Esophagus mucosa (tissue), 1 donor: ENCODE measurements at places on chromosomes 7 and 10. TPM values are rescaled to one million over a fixed set of nuclear protein-coding genes. Genes with fewer than 3 reads are reported as not detected.

GRCh38 chr7:33558549-33559323 is 346.6 kb upstream of the BMPER start:
- ATAC-seq = no peak

DNA sequence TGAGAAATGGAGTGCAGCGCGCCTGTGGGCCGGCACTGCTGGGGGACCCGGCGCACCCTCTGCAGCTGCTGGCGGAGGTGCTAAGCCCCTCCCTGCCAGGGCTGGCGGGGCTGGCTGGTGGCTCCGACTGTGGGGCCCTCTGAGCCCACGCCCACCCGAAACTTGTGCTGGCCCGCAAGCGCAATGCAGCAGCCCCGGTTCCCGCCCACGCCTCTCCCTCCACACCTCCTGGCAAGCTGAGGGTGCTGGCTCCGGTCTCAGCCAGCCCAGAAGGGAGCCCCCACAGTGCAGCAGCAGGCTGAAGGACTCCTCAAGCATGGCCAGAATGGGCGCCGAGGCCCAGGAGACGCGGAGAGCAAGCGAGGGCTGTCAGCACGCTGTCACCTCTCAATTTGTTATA is 1063.0 kb upstream of the AUTS2 start:
- ATAC-seq = no peak

Gene SLC13A1
- total RNA-seq = not detected

DNA sequence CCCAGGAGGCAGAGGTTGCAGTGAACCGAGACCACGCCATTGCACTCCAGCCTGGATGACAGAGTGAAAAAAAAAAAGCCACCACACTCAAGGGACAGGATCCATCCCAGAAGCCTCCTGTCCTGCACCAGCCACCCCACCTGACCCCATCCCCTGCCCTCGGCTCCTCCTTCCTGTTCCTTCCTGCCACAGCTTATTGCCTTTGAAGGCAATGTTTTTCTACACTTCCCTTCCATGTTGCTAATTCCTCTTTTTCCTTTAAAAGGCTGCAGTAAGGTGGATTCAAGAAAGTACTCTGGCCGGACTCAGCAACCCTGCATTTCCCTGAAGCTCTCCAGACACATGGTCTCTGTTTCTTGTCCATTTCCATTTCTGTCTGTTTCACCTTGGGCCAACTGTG is 80.9 kb downstream of the FAM171A1 start:
- no peak for ATAC-seq

Gene RABGEF1
- total RNA-seq = 26.9 TPM

DNA sequence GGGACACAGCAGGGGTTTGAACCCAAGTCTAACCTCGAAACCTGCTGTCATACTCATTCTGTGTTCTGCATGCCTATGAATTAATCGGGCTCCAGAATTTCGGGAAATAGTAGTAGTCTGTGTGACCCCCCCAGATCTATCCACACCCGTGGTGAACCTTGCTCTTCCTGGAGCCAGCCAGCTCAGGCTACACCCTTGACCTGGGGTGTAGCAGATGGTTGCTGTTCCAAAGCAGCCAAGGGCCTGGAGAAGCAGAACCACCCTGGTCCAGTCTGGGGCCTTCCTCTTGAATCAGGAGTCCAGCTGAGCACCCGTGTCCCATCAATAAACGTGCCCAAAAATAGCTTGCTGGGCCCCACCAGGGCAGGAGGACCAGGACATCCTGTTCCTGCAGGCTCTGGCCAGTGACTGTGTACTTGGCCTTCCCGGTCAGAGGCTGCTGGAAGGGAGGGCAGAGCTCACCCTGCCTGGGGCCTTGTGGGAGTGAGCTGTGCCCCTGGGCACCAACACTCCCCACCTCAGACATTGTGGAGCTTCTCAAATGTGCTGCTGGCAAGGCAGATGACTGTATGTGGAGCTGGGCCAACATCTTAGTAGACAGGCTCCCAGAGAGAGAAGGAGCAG is 101.2 kb upstream of the ZNF716 start:
- no peak for ATAC-seq

- no peak for ATAC-seq
Observed at GRCh38 chr10:122850705-122851640, 5.3 kb upstream of the CUZD1 start.

Gene AIFM2
- 3.7 TPM for total RNA-seq

DNA sequence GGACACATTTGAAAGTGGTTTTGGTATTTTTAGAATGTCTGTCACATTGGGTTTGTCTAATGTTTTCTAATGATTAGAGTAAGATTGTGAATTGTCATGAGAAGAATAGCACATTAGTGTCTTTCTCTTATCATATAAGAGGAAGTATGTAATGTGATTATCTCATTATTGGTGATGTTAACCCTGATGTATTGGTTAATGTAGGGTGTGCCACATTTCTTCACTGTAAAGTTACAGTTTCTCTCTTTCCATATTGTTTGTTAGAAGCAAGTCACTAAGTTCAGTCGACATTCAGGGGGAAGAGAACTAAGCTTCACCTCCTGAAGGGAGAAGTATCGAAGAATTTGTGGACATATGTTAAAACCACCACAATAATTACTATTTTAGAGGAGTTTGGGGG is 56.3 kb upstream of the DNAH11 start:
- no peak for ATAC-seq

DNA sequence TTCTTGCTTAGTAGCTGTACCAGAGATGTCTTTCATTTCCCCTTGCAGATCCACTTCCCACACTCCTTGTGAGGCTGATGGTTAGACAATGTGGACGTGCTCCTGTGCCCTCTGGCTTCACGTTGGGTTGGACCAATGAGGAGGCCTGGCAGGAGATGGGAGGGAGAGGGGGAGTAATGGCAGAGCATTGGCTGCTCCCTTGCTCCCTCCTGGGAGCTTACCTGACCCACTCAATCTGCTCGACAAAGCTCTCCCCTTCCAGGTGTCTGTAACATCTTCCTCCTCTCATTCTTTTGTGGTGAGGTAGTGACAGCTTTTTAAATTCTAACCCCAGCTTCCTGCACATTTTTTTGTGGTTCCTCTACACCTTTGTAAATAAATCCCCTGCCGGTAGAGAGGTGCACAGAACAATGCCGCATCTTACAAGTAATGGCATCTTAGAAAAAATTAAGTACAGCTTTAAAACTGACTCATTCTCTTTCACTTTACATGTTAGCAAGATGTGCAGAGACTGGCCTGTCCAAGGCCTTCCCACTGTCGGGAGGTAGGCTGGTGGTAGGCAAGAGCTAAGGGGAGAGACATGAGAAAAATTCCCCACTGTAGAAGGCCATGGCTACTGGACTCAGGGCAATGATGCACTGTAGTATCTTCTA is 134.3 kb downstream of the HTR7 start:
- ATAC-seq = peak; percentile 43

DNA sequence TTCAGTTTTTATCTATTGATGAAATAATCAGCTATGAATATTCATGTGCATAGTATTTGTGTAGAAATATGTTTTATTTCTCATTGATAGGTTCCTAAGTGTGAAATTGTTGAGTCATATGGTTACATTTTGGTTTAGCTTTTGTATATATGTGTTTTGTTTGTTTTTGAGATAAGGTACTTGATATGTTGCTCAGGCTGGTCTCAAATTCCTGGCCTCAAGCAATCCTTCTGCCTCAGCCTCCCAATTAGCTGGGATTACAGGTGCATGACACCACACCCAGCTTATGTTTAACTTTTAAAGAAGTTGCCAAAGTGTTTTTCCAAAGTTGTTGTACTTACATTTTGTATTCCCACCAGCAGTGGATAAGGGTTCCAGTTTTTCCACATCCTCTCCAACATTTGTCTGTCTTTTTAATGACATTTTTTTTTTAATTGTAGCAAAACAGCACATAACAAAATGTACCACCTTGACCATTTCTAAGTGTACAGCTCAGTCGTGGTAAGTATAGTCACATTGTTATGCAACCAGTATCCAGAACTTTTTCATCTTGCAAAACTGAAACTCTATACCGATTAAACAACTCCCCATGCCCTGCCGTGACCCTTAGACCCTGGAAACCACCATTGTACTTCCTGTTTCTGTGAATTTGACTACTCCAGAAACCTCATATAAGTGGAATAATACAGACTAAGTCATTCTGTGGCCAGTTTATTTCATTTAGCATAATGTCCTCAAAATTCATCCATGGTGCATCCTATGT is 12.6 kb upstream of the UBE2D1 start:
- ATAC-seq = no peak

Gene KLF14
- not detected for total RNA-seq

Gene H2AZ2
- total RNA-seq = 87.6 TPM
